ENCODE measurements at places on chromosomes 5 and 9. TPM values are rescaled to one million over a fixed set of nuclear protein-coding genes. Genes with fewer than 3 reads are reported as not detected.

NRG2 gene
- 1.8 TPM for polyA plus RNA-seq

OMD gene
- 1.5 TPM for polyA plus RNA-seq

CCNO gene
- 10.0 TPM for polyA plus RNA-seq

TNFAIP8 gene
- 23.4 TPM for polyA plus RNA-seq

GARIN3 gene
- polyA plus RNA-seq: not detected

SPINK4 gene
- not detected for polyA plus RNA-seq

ZER1 gene
- polyA plus RNA-seq: 38.9 TPM

SLC1A3 gene
- polyA plus RNA-seq: 2.0 TPM

IFNB1 gene
- not detected for polyA plus RNA-seq

UCK1 gene
- polyA plus RNA-seq: 43.6 TPM

SEC61B gene
- polyA plus RNA-seq: 162 TPM

RUSC2 gene
- polyA plus RNA-seq: 20.7 TPM

IL13 gene
- polyA plus RNA-seq: not detected

PTPDC1 gene
- 9.8 TPM for polyA plus RNA-seq

SPAAR gene
- polyA plus RNA-seq: 1.8 TPM

TAF11L12 gene
- polyA plus RNA-seq: not detected

GFI1B gene
- 0.78 TPM for polyA plus RNA-seq

All from renal pelvis (tissue), 12 donors.